ENCODE measurements at places on chromosomes 4 and X.

- DNase-seq, result no peak
These were observed 27.9 kb upstream of the TNIP3 start for GRCh38 chr4:121192013-121192412.

DNA sequence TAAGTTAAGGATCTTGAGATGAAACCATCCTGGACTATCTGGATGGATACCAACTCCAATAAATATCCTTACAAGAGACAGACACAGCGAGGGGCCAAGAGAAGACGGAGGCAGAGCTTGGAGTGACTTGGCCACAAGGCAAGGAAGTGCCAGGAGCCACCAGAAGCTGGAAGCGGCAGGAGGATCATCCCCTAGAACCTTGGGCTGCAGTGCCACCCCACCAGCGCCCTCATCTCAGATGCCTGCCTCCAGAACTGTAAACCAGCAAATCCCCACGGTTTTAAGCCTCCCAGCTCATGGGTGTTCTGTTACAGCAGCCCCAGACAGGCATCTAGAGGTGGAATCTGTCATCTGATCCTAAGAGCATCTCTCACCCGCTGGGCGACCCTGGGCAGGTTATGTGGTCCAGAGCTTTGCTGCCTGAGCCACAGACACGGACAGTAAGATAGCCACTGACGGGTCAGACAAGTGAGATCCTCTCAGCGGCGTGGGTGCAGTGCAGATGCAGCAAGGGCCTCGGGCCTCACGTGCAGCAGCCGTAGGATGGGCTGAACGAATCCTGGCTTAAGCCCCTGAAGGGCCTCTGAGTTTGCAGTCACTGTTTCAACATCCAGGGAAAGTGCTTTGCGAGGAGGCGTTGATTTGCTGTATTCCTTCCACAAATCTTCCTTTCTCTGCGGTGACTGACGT is 25.1 kb upstream of the MXD4 start:
- DNase-seq, result no peak

DNA sequence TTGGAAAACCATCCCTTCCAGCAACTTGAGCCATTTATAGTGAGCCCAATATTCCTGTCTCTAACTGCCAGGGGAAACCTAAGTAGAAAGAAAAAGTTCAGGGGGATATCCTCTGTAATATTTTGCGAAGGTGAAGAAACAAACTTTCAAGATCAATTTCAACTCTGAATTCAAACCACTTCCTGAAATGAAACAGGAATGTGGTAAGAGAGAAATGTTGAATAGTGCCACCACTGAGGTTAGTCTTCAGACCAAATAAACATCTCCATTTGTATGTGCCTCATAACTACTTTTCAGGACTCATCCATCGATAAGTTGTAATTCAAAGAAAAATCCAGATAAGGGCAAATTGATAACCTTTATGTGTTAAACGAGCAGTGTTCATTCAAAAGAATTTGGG is 128.7 kb downstream of the GABRB1 start:
- no peak for DNase-seq

GRCh38 chrX:131139072-131139471 is 80.9 kb downstream of the ARHGAP36 start:
- no peak for DNase-seq

DNA sequence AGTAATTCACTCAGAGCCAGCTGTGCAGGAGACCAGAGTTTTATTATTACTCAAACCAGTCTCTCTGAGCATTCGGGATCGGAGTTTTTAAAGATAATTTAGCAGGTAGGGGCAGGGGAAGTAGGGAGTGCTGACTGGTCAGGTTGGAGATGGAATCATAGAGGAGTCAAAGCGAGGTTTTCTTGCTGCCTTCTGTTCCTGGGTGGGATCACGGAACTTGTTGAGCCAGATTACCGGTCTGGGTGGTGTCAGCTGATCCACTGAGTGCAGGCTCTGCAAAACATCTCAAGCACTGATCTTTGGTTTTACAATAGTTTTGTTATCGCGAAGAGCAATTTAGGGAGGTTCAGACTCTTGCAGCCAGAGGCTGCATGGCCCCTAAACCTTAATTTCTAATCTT is 63.6 kb downstream of the TRIM2 start:
- no peak for DNase-seq

Measured in anterior cingulate cortex (tissue), 58 donors.